ENCODE measurements at places on chromosomes 2 and 18.

- H3K4me1 ChIP-seq = peaks cover 20% of the 10 kb centered on the region
- H3K4me3 ChIP-seq = peak overlapping the region; percentile 57
- H3K36me3 ChIP-seq = no peaks in the 10 kb centered on the region
- H3K27me3 ChIP-seq = no peaks in the 10 kb centered on the region
- H3K27ac ChIP-seq = peak overlapping the region; percentile 98
Measured at GRCh38 chr2:70141212-70141901, 49.5 kb downstream of the C2orf42 start.

DNA sequence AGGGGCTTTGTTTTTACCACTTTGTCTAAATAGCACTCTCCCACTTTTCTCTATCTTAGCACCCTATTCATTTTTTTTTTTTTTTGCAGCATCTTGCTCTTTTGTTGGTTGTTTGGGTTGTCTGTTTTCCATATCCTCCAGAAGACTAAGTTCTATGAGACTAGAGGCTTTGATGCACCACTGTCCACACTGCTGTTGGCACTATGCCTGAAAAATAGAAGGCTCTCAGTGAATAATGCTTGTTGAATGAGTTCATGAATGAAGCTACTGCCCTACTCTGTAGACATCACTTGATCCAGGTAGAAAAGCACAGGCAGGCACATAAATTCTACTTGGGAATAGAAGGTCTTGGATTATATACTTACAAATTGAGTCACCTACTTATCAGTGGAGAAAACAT lies 7.3 kb downstream of the IL1A start:
- H3K27me3 ChIP-seq = no peaks in the 10 kb centered on the region
- no peaks in the 10 kb centered on the region for H3K4me1 ChIP-seq
- no peak overlapping the region for H3K4me3 ChIP-seq
- no peak overlapping the region for H3K27ac ChIP-seq
- no peak for DNase-seq

- no peak for DNase-seq
- H3K36me3 ChIP-seq = no peaks in the 10 kb centered on the region
- no peaks in the 10 kb centered on the region for H3K27me3 ChIP-seq
- peak overlapping the region; percentile 79 for H3K27ac ChIP-seq
- H3K4me3 ChIP-seq = no peak overlapping the region
- H3K4me1 ChIP-seq = peaks cover 18% of the 10 kb centered on the region
Measured at GRCh38 chr2:159072795-159073194, 104.4 kb downstream of the TANC1 start.

- H3K4me1 ChIP-seq = no peaks in the 10 kb centered on the region
- no peak for DNase-seq
- no peaks in the 10 kb centered on the region for H3K36me3 ChIP-seq
Measured at GRCh38 chr2:187976259-187976985, 315.3 kb upstream of the GULP1 start.

DNA sequence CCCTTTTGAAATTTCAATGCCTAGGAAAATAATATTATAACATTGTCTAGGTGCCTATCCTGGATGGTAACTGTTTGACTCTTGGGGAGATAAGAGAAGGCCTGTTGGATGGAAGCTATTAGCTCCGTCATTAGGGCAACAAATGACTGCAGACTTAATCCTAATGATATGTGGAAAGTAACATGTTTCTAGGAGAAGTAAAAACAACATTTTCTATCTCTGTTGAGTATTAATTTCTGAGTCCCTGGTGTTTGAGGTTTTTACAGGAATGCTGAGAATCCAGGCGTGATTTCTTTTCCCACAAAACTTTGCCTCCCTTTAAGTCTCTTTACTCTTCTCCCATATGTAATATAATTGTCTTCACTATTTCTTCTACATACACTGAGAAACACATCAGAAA lies 159.1 kb downstream of the GALNT1 start:
- H3K27me3 ChIP-seq = no peaks in the 10 kb centered on the region
- no peaks in the 10 kb centered on the region for H3K36me3 ChIP-seq
- H3K4me1 ChIP-seq = no peaks in the 10 kb centered on the region
- no peak overlapping the region for H3K4me3 ChIP-seq
- H3K27ac ChIP-seq = no peak overlapping the region

DNA sequence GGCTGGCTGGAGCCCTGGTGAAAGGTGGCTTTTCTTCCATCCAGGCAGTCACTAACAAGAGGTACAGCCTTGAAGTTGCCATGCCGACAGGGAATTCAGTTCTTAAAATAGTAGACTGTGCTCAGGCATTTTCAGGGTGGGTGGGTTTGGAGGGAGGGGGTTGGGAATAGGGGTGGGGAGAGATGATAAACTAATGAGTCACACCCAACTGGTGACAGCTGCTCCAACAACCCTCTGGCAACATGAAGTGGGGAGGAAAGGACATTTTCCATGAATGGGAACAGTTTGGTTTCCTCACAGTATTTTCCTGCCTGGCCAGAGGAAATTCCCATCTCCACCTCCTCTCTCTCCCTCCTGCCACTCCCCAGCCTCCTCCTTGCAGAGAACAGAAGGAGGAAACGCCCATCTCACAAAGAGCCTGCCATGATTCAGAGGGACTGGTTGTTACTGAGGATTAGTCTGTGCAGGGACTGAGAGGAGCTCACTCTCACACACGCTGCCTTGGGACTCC lies 113.0 kb upstream of the SLC1A4 start:
- no peak overlapping the region for H3K4me3 ChIP-seq
- DNase-seq = no peak
- no peaks in the 10 kb centered on the region for H3K27me3 ChIP-seq
- peak overlapping the region; percentile 80 for H3K27ac ChIP-seq
- H3K4me1 ChIP-seq = peaks cover 6% of the 10 kb centered on the region
- H3K36me3 ChIP-seq = no peaks in the 10 kb centered on the region

DNA sequence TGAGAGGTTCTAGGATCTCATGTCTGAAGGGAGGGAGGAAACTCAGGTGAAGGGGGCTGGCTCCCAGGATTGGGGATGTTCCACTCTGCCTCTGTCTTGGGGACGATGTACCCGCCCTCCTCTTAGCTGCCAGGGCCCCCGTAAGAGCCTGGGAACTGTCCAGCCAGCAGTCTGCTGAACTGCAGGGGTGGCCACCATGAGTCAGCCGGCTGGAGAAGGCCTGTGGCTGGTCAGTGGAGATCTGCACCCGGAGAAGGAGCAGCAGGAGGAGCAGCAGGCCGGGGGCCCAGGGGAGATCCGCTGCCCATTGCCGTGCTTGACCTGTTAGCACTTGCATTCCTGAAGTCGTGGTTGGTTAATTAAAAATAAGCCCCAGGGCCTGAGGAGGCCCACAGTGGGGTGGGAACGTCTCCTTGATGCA lies 180.3 kb downstream of the TFCP2L1 start:
- H3K4me1 ChIP-seq = no peaks in the 10 kb centered on the region
- no peaks in the 10 kb centered on the region for H3K36me3 ChIP-seq
- H3K27me3 ChIP-seq = no peaks in the 10 kb centered on the region
- H3K27ac ChIP-seq = no peak overlapping the region
- H3K4me3 ChIP-seq = no peak overlapping the region

- H3K4me3 ChIP-seq = no peak overlapping the region
- H3K36me3 ChIP-seq = no peaks in the 10 kb centered on the region
- no peaks in the 10 kb centered on the region for H3K27me3 ChIP-seq
- H3K27ac ChIP-seq = no peak overlapping the region
- no peak for DNase-seq
- H3K4me1 ChIP-seq = no peaks in the 10 kb centered on the region
Measured at GRCh38 chr18:65610939-65611338, 139.9 kb upstream of the CDH7 start.

DNA sequence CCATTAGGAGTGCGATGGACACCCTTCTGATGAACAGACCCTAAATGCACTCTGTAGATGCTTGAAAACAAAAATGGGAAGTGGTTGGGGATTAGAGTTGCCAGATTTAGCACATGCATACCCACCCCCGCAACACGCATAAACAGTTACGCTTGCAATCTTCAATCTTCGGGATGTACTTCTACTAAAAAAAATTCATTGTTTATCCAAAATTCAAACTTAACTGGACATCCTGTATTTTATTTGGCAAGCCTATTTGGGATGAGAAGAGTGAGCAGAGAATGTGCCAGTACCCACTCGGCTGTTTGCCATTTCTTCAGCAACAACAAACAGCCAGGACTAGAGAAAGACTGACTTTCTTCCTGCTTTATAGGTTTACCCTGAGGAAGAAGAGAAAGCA lies 18.4 kb downstream of the KIAA2012 start:
- no peaks in the 10 kb centered on the region for H3K27me3 ChIP-seq
- H3K36me3 ChIP-seq = no peaks in the 10 kb centered on the region
- no peaks in the 10 kb centered on the region for H3K4me1 ChIP-seq

- H3K36me3 ChIP-seq = no peaks in the 10 kb centered on the region
- DNase-seq = no peak
- no peak overlapping the region for H3K4me3 ChIP-seq
- peaks cover 48% of the 10 kb centered on the region for H3K4me1 ChIP-seq
- peak overlapping the region; percentile 74 for H3K27ac ChIP-seq
Measured at GRCh38 chr2:158724803-158725381, 70.2 kb upstream of the DAPL1 start.

DNA sequence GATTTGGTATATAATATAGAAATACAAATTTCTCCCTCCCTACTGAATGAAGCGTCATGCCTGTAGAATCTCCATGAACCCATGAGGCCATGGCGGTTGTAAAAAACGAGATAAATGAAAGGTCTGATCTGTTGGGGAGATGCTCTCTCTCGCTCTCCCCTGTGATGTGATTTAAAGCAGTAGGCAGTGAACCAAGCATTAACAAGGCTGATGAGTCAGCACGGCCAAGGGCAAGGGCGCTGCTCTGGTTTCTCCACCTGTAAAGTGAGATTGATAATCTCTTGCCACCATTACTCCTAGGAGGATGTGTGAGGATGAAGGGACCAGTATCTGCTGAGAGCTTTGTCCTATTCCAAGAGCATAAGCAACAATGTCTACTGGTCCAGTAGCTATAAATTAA lies 553.3 kb downstream of the CMPK2 start:
- no peak overlapping the region for H3K4me3 ChIP-seq
- no peak for DNase-seq
- no peaks in the 10 kb centered on the region for H3K36me3 ChIP-seq
- no peak overlapping the region for H3K27ac ChIP-seq

DNA sequence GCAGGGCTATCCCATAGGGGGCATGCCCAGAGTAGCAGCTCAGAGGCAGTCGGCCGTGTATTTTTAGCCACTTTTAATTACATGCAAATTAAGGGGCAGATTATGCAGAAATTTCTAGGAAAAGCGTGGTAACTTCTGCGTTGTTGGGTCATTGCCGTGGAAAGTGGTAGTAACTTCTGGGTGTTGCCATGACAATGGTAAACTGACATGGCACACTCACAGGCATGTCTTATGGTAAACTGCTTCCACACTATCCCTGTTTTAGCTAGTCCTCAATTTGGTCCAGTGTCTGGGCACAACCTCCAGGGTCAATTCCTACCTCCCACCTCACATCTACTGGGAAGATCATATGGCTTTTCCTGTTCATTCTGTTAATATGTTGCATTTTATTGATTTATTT lies 428.9 kb upstream of the FANCL start:
- no peaks in the 10 kb centered on the region for H3K4me1 ChIP-seq
- no peak overlapping the region for H3K4me3 ChIP-seq
- no peaks in the 10 kb centered on the region for H3K27me3 ChIP-seq
- no peaks in the 10 kb centered on the region for H3K36me3 ChIP-seq

GRCh38 chr2:24354957-24355356 lies 5.4 kb downstream of the ITSN2 start:
- no peak overlapping the region for H3K27ac ChIP-seq
- H3K36me3 ChIP-seq = no peaks in the 10 kb centered on the region
- peaks cover 66% of the 10 kb centered on the region for H3K4me1 ChIP-seq

DNA sequence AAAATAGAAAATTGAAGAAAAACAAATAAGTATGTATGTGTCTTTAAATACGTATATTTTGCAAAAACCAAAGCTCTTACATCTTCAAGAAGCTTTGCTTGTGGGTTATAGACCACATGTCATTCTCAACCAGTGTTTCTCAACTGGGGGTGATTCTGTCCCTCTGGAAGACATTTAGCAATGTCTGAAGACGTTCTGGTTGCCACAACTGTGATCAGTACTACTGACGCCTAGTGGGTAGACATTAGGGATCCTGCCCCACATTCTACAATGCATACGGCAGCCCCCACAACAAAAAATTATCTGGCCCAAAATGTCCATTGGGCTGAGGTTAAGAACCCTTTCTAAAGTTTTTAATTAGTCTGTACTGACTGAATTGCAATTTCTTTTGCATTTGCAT lies 48.4 kb downstream of the UNC50 start:
- H3K36me3 ChIP-seq = no peaks in the 10 kb centered on the region
- H3K4me1 ChIP-seq = no peaks in the 10 kb centered on the region
- H3K27me3 ChIP-seq = no peaks in the 10 kb centered on the region
- H3K4me3 ChIP-seq = no peak overlapping the region
- DNase-seq = no peak

- H3K27ac ChIP-seq = no peak overlapping the region
- no peaks in the 10 kb centered on the region for H3K27me3 ChIP-seq
- no peak overlapping the region for H3K4me3 ChIP-seq
- H3K36me3 ChIP-seq = no peaks in the 10 kb centered on the region
- peaks cover 4% of the 10 kb centered on the region for H3K4me1 ChIP-seq
Measured at GRCh38 chr2:172921532-172922236, 154.0 kb upstream of the MAP3K20 start.

- DNase-seq = no peak
- no peaks in the 10 kb centered on the region for H3K27me3 ChIP-seq
- peak overlapping the region; percentile 69 for H3K27ac ChIP-seq
- no peaks in the 10 kb centered on the region for H3K4me1 ChIP-seq
Measured at GRCh38 chr18:23992089-23992940, 22.2 kb upstream of the TTC39C start.

DNA sequence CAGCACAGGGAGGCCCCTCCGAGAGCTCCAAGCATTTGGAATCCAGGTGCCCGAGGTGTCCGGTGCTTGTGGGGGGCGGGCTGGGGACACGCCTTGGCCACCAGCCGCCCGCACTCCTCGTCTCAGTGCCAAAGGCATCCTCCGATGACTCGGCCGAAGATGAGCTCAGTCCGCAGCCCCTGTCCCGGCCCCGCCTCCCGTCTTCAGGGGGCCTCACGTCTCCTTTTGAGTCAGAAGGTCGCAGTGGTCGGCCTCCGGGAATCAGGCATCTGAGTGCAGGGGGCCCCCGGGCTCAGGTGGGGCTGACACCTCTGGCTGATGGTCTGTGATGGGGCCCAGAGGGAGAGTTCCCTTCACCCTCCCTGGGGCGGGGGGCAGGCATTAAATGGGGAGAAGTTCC lies 74.8 kb downstream of the NFATC1 start:
- H3K27me3 ChIP-seq = no peaks in the 10 kb centered on the region
- H3K4me1 ChIP-seq = no peaks in the 10 kb centered on the region
- no peak overlapping the region for H3K27ac ChIP-seq
- H3K36me3 ChIP-seq = peaks cover 53% of the 10 kb centered on the region
- DNase-seq = no peak

DNA sequence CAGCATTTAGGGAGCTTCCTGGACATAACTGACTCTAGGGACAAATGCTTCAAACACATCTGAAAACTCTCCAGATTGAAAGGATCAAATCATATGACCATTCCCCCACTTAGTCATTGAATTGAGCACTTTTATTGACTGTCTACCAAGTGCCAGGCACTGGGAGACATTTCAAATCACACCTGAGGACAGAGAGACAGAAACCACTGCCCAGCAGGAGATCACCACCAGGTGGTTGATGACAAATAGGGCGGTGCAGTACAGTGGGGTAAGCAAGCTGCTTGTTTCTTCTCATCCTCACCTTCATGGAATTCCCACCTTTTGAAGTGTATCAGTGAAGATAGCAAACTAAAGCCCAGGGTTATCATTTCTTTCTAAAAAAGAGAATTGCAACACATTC lies 19.0 kb upstream of the CXCR4 start:
- H3K27ac ChIP-seq = peak overlapping the region; percentile 43
- no peak for DNase-seq
- H3K4me3 ChIP-seq = no peak overlapping the region
- H3K4me1 ChIP-seq = peaks cover 21% of the 10 kb centered on the region
- H3K27me3 ChIP-seq = no peaks in the 10 kb centered on the region

- no peak overlapping the region for H3K4me3 ChIP-seq
- no peaks in the 10 kb centered on the region for H3K36me3 ChIP-seq
- DNase-seq = no peak
- peak overlapping the region; percentile 78 for H3K27ac ChIP-seq
- H3K4me1 ChIP-seq = peaks cover 29% of the 10 kb centered on the region
Measured at GRCh38 chr2:234423884-234424283, 73.0 kb downstream of the ARL4C start.
